Stimulated activated CD4-positive, alpha-beta T cell treated with anti-CD3 and anti-CD28 coated beads, Interleukin-1b, Interleukin-23, amount 100 ng/mL, for 1 hour (primary cell): ENCODE measurements at places on chromosomes 11 and 22.

- no peak for DNase-seq
Observed at GRCh38 chr11:33895752-33896137, 3.9 kb upstream of the LMO2 start.

DNA sequence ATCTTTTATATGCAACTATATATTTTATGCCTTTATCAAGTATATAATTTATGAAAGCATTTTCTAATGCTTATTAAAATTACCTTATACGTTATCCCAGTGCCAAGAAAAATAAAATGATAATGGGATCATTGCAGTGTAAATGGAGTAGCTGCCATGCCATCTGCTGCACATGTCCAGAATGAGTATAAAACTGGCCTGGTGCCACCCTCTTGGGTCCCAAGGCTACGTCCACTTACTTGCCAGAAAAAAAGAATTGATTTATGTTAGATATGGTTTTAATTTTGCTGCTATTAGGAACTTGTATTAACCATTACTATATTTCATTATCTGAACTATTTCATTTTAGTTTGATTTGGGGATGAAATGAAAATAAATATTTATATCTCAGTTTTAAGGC is 1127.1 kb upstream of the CNTN5 start:
- DNase-seq: no peak

GRCh38 chr11:14519597-14519916 is 629 bp downstream of the PSMA1 start:
- no peak for DNase-seq

- no peak for DNase-seq
Observed at GRCh38 chr11:3159296-3160190, 5.6 kb downstream of the OSBPL5 start.

DNA sequence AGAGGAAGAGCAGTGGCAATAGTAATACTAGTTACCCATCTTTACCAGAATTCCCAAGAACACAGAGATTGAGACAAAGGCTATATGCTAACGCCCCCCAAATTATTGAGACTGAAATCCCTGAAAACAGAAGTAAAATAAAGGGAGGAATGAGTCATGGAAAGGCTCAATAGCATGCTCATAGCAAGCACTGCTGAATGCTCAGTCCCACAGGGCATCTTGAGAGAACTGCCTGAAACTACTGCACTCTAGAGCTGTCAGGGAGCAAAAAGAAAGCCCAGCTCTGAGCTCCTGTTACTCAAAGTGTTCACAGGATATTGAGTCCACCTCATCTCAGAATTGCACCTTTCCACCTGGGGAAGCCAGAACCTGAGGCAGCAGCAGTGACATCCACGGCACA is 44.1 kb upstream of the FIBIN start:
- DNase-seq: no peak

GRCh38 chr11:9787981-9788521 is 124.2 kb downstream of the SWAP70 start:
- DNase-seq: no peak

- DNase-seq: no peak
Observed at GRCh38 chr11:64854534-64855502, 10.4 kb upstream of the CDC42BPG start.

DNA sequence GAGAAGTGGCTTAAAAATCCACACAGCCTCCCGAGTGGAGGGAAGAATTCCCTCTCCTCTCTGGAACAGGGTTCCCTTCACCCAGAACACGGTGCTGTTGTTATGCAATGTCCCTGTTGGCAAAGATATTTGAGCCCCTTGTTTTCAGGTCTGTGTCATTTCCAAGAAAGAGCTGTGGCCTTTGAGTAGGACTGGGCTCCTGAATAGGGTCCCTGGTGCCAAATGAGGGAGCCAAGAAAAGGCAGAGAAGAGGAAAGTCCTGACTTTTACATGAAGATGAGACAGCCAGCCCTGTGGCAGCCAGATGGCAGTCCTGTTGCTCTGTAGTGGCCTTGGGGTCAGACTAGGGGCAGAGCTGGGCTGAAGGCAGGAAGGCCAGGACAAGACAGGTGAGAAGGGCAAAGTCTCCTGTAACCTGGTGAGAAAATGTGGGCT is 51.2 kb upstream of the ELF5 start:
- no peak for DNase-seq

- DNase-seq: no peak
Observed at GRCh38 chr11:83069441-83070043, 2.2 kb downstream of the RAB30 start.

GRCh38 chr11:41289408-41289807 is 170.0 kb downstream of the LRRC4C start:
- no peak for DNase-seq

DNA sequence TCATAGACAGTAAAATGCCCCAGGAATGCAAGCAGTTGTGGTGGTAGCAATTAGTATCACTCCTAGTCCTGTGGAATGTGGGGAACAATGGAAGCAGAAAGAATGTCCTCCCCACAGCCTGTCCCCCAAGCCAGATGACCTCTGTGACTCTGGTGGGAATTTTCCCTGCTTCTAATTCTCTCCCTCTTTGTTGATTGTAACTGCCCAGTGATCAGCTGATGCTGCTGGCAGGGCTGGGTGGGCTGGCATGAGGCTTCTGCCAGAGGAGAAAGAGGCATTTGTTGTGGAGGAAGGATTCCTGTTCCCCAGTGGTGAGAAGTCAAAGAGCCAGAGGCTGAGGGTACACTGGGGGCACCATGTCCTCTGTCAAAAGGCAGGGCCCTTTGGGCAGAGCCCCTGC is 116.7 kb upstream of the NCAM1 start:
- no peak for DNase-seq

DNA sequence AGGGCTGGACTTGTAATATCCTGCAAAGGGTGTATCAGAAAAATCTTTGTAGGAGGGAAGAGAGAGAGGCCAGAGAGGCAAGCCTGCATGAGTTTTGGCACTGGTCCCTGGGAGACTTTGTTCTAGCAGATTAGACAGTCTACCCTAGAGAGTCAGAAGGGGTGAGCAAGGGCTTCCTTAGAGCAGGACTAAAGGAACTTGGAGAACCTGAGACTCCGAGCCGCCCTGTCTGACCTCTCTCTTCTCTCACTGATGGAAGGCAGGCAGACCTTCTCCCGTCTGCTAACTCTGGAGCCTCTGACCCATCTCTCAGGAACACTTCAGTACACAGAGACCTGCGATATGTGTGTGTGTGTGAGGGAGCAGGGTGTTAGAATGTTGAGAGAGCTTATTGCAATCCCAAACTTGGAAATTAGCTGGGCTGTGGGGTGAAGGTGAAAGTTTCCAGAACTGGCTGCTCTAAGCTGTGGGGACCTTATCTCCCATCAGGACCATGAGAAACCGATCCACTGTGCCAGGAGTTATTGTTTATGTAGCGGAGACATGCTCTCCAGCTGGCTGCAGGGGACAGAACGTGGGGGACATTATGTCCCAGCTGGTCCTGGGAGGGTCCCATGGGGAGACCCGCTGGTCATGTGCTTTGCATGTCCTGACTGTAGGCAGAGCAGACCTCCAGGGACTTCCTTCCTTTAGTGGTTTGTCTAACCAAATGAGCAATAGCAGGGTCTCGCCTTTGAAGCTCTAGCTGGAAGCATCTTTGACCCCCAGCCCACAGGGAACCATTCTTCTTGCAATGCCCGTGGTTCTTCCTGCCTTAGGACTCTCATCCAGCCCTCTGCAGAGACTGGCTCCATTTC is 51.1 kb downstream of the TIMP3 start:
- DNase-seq: no peak

DNA sequence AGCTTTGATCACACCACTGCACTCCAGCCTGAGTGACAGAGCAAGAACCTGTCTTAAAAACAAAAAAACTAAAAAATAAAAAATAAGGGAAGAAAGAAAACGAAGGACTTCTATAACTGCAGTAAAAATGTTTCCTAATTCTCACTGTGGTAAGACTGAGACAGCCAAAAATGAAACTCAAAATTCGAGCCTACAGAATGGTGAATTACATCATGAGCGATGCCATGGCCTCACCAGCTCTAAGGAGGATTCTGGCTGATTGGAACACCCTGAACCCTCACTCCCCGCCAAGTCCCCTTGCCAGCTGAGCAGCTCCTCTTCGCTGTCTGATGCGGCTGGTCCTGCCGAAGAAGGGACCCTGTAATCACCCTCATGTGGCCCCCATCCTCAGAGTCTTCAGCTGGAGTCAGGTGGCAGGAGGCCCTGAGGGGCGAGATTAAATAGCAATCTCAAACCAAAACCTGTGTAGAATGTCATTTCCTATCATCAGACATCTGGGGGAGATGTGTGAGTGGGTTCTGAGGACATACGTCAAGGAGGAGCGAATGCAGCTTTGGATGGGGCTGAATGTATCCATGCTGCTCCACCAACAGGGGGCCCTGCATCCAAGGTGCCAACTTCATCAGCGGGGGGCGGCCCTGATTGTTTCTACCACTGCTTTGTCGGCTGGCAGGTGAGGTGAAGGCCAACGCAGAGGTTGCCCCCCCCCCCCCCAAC is 29.2 kb downstream of the PDGFB start:
- no peak for DNase-seq

GRCh38 chr22:47776329-47776728 is 1013.9 kb downstream of the TBC1D22A start:
- DNase-seq: no peak

DNA sequence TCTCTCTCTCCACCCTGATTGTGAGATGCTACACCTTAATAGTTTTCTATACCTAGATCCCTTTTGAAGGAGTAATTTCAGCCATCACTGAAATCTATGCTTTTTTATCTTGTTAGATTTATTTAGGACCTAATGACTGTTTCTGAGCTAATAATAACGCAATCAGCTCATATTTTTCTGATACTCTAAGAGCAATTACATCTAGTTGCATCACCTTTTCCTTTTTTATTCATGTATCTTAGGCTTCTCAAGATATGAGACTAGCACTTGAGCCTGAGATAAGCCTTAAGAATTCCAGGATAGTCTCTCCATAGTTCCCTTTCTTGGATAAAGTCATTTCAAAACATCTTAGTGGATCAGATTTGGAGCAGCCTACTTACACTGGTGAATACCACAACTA is 25.1 kb upstream of the CAVIN3 start:
- DNase-seq: no peak

DNA sequence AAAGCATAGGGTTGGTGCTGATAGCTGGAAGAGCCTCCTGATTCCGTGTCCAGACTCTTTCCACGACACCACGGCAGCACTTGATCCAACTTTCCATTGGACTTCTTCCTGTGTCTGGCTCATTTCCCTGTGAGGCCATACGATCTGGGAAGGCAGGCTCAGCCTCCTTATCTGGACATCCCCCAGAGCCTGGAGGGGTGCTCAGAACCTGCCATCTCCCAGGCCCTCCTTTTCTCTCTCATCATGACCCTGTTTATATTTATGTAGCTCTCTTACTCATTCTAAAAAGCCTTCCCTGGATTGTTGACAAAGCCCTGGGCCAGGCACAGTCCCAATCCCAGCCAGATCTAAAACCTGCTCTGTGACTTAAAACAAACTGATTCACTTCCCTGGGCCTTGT is 7.8 kb upstream of the BCL9L start:
- no peak for DNase-seq

DNA sequence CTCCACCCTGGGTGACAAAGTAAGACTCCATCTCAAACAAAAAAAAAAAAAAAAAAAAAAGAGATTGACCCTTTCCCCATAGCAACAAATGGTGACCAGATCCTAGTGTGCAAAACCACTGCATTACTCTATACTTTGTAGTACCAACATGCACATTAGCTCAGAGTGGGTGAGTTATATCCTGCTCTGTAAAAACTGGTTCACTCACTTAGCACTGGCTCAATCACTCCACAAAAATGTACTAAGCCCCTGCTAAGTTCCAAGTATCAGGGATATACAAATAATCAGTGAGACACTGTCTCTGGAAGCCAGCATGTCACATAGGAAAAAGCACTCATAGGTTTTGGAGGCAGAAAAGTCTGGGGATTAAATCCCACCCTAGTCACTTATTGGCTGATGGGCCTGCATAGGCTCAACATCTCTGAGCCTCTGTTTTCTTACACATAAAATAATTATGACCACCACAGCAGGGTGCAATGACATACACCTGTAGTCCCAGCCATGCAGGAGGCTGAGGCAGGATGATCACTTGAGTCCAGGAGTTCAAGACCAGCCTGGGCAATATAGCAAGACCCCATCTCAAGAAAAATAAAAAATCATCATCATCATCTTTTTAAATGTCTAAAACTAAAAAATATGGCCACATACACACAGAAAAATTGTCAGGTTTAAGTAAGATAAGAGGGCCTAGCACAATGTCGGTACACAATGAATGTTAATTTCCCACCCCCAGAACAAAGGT is 11.9 kb downstream of the FAM168A start:
- DNase-seq: no peak

GRCh38 chr11:110130642-110131238 is 37.5 kb downstream of the ZC3H12C start:
- no peak for DNase-seq

- DNase-seq: no peak
Observed at GRCh38 chr11:27205779-27206570, 157.0 kb downstream of the CCDC34 start.

- DNase-seq: no peak
Observed at GRCh38 chr11:75632962-75633361, 35.9 kb downstream of the MAP6 start.

GRCh38 chr11:45899448-45900174 is 7.5 kb downstream of the FREY1 start:
- no peak for DNase-seq

GRCh38 chr11:66414120-66414934 is 6.5 kb upstream of the NPAS4 start:
- no peak for DNase-seq

- DNase-seq: no peak
Observed at GRCh38 chr22:19912271-19912999, 29.1 kb upstream of the COMT start.

DNA sequence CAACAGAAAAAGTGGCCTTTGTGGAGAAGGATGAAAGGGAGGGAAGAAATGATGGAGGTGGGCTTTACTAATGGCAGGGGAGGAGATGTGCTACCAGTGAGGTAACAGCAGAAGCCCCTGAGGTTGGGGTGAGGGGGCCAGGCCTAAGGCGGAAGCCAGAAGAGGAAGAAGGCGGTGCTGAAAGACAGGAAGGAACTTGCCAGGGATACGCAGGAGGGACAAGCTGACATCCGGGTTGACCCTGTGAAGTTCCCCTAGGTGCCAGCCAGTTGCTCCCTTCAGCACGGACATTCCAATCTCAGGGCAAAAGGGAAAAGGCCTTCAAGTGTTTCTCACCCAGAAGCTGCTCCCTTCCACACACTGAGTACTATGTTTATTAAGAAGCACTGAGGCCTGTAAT is 2.3 kb upstream of the TIRAP start:
- DNase-seq: no peak

GRCh38 chr11:16133867-16134266 is 222.5 kb downstream of the SOX6 start:
- no peak for DNase-seq

DNA sequence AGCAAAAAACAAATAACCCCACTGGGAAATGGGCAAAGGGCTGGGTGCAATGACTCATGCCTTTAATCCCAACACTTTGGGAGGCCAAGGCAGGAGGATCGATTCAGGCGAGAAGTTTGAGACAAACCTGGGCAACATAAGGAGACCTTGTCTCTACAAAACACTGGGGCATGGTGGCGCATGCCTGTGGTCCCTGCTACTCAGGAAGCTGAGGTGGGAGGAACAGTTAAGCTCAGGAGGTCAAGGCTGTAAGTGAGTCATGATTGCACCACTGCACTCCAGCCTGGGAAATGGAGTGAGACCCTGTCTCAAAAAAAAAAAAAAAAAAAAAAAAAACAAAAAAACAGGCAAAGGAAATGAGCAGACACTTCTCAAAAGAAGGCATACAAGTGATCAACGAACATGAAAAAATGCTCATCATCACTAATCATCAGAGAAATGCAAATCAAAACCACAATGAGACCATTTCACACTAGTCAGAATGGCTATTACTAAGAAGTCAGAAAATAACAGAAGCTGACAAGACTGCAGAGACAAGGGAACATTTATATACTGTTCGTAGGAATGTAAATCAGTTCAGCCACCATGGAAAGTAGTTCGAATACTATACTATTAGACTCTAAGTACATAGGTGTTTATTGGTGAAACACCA is 48.2 kb upstream of the SMCO4 start:
- DNase-seq: no peak
